ENCODE measurements at places on chromosomes 7 and 10.

DNA sequence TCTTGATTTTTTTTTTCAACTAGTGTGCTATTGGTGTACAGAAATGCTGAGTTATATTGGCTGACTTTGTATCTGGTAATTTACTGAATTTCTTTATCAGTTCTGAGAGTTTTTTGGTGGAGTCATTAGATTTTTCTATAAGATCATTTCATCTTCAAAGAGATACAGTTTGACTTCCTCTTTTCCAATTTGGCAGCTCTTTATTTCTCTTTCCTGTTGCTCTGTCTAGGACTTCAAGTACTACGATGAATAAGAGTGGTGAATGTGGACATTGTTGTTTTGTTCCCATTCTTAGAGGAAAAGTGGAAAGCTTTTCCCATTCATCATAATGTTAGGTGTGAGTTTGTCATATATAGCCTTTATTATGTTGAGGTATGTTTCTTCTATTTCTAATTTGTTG, 50.2 kb downstream of the LOXL4 start:
- no peak for DNase-seq

- DNase-seq: no peak
Measured at GRCh38 chr10:110101464-110102144, 93.8 kb downstream of the ADD3 start.

DNA sequence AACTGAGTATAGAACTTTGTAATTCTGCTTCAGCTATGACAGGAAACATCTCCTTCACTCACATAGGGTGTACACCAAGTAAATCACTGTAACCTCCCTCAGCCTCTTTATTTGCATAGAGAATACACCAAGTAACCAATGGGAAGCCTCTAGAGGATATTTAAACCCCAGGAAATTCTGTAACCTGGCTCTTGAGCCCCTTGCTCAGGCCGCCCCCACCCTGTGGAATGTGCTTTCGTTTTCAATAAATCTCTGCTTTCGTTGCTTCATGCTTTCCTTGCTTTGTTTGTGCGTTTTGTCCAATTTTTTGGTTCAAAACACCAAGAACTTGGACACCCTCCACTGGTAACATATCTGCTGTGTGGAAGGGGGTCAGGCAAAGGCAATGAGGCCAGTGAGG, 60.2 kb downstream of the CLRN3 start:
- no peak for DNase-seq

GRCh38 chr7:20172736-20173334, 44.3 kb downstream of the MACC1 start:
- no peak for DNase-seq

DNA sequence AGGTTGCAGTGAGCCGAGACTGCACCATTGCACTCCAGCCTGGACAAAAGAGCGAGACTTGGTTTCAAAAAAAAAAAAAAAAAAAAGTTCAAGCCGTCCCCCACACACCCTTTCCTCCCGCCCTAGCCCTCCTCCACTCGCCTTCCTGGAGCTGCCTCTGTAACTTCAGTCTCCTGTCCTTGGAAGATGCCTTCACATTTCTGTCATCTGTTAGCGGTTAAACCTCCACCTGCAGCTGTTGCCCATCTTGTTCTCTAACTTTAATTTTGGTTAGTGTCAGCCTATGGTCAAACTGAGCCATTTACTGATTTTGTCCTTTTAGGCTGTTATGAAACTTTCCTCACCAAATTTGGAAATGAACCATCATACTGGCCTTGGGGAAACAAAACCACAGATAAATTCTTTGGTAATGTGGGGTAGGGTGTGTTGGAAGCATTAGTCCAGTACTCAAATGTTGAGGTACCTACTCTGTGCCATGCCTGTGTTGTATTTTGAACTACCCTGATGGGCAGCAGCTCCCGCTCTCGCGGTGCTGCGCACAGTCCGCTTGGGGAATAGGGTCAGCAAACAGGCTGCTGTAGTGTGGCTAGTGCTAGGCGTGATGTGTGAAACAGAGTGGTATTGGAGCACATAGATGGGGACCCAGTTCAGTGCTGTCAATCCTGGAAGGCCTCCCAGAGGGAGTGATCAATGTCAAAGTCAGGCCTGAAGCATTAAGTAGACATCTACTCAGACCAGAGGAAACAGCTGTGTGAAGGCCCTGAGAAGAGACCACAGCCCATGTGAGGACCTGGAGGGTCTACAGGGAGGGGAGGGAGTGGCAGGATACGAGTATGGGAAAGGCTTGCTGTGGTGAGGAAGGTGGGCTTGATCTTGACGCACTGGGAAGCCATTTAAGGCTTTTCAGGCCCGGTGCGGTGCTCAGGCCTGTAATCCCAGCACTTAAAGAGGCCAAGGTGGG, 26.9 kb downstream of the SFXN4 start:
- no peak for DNase-seq

- DNase-seq: no peak
Measured at GRCh38 chr7:29496355-29497020, 67.1 kb upstream of the PRR15 start.

DNA sequence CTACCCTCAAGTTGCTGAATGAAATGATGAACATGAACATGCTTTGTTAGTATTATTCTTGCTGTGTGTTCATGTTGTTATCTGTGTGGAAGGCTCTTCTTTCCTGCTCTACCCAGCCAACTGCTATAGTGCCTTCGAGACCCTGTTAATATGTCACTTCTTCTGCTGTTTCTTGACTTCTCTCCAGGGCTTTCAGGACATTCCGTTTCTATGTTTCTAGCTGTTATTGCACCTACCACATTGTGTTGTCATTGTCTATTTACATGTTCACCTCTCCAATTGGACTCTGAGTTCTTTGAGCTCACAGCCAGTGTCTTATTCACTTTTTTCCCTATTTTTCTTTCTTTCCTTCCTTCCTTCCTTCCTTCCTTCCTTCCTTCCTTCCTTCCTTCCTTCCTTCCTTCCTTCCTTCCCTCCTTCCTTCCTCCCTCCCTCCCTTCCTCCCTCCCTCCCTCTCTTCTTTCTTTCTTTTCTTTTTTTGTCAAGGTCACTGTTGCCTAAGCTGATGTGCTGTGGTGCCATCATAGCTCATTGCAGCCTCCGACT, 40.4 kb downstream of the BAMBI start:
- no peak for DNase-seq

DNA sequence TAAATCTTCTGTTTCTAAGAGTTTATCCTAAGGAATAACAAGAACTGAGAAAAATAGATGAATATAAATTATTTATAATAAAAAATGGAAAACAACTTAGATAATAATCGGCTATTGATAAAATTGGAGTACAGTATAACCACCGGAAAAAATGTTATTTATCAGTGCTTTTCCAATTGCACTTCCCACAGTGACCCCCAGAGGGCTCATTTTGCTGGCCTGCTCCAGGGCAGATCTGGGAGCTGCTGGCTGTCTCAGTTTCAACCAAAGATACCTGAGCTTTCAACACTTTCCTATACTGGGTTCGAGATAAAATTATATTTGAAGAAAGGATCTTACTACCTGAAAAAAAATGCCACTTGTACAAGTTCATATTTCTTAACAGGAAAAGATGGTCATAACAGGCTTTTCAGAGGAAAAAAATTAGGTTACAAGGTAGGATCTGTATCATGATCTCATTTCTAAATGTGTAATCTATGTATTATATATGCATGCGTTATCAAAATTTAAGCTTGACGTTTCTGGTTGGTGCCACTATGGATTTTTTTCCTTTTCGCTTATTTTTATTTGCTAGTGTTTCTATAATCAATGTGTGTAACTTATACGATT, 165.7 kb downstream of the NPSR1 start:
- peak; percentile 15 for DNase-seq

GRCh38 chr10:102673819-102674511, 29.7 kb downstream of the TRIM8 start:
- peak; percentile 57 for DNase-seq

GRCh38 chr7:121966935-121967332, 94.0 kb downstream of the PTPRZ1 start:
- DNase-seq: no peak

- no peak for DNase-seq
Measured at GRCh38 chr10:96418582-96418981, 59.8 kb upstream of the OPALIN start.

DNA sequence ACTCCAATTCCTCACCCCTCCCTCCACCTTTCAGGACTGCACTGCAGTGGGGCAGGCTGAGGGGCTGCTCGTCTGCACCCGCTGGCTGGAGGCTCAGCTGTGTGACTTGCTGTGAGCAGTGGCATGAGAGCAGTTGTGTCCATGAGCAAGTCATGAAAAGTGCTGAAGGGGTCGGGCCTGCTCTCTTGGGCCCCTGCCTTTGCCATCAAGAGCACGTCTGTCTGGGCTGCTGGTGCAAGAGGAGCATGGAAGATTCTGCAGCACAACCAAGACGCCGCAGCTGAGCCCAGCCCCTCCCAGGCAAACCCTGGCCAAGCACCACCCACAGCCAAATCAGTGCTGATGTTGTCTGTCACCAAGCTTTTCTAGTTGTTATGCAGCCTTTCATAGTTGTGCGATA, 284.3 kb downstream of the TCERG1L start:
- no peak for DNase-seq

- no peak for DNase-seq
Measured at GRCh38 chr10:103663802-103664201, 170.3 kb downstream of the NEURL1 start.

DNA sequence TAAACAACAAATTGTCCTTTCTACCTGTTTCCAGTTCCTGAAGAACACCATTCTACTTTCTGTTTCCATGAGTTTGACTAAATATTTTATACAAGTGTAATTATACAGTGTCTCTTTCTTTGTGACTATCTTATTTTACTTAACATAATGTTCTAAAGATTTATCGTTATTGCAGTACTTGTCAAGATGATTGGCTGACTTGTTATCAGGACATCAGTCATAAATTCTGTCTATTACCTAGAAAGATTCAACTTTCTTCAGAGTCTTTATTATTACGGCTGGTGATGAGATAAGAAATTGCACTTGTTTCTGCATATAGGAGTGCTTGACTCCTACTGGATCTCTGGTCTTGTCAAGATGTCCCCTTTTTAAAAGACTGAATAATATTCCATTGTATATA, 93.9 kb upstream of the ZNF92 start:
- no peak for DNase-seq

- peak; percentile 40 for DNase-seq
Measured at GRCh38 chr10:91162495-91163268, 57.8 kb upstream of the PCGF5 start.

DNA sequence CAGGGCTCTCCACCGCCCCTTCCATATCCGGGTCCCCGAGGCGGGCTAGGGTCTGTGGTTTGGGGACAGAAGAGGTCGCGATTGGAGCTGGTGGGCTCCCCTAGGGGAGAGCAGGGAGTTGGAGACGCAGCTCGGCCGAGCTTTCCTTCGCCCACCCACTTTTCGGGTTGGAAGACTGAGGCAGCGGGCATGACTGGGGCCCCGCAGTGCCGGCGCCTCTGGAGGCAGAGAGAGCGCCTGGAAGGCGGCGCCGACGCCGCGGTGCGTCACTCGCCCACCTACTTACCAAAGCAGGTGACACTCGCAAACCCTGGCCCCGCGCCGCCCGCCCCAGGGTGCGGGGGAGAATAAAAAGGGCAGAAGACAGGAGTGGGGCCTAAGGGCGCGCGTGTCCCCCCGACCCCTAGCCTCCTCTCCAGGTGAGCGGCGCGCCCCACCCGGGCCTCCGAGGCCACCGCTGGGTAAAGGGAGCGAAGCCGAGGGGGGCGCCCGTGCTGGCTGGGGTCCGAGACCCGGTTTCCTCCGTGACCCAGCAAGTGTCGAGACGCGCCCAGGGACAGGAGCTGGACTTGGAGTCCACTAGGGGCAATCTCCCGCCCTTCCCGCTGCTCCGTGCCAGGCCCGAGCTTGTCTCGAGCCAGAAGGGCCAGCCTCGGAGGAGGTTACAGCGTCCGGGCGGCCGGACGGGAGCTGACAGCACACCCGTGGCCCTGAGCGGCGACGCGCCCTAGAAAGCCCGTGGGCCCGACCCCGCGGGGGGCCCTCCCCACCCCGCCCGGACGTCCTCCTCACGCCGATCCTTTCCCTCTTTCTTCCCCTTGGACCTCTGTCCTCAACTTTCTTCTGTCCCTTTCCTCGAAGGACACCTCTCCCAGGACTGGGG, 34.4 kb upstream of the GRID1 start:
- peak; percentile 59 for DNase-seq

- no peak for DNase-seq
Measured at GRCh38 chr7:65387891-65388290, 14.2 kb downstream of the ZNF92 start.

GRCh38 chr7:12226756-12227155, 15.7 kb downstream of the TMEM106B start:
- DNase-seq: no peak

- no peak for DNase-seq
Measured at GRCh38 chr7:135095450-135095849, 52.4 kb upstream of the TMEM140 start.

DNA sequence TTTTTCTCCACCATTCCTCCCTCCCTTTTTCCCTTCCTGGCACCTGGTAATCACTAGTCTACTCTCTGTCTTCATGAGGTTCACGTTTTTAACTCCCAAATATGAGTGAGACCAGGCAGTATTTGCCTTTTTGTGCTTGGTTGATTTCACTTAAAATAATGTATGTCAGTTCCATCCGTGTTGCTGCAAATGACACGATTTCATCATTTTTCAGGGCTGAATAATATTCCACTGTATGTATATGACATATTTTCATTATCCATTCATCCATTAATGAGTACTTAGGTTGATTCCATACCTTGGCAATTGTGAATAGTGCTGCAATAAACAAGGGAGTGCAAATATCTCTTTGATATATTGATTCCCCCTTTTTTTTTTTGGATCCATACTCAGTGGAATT, 25.8 kb downstream of the GALNT17 start:
- DNase-seq: no peak

GRCh38 chr7:87057210-87057609, 2.2 kb downstream of the ELAPOR2 start:
- no peak for DNase-seq

- DNase-seq: no peak
Measured at GRCh38 chr7:55464422-55464821, 99.3 kb downstream of the LANCL2 start.

GRCh38 chr10:12308057-12308456, 41.3 kb upstream of the CAMK1D start:
- no peak for DNase-seq
